ENCODE measurements at places on chromosomes 13 and 19.

DNA sequence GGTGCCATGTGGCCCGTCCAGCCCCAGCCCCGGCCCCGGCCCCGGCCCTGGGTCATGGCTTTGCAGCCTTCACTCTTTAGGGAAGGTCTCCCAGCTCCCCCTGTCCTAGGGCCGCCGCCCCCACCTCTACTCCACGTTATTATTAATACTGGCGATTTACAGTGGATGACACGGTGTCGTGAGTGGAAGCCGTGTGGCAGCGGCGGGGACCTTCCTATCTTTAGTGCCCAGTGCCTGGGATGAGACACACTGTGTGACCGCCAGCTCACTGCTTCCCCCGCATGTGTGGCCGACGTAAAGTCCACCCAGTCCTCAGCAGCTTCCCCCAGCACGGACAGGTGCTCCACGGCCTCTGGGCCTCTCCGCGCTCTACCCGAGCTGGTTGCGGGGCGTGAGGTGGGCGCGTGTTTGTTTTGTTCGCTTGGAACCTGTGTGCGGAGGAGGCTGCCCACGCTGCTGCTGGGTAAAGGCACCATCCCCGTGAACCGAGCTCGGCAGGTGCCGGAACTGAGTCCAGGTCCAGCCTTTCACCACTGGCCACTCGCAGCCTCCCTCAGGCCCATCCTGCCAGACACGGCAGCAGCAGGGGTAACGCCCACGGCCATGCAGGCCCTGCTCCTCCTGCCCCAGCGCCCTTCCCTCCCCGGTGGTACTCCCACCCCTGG lies 70.9 kb upstream of the MCF2L start:
- no peak for DNase-seq

- no peak for DNase-seq
Observed at GRCh38 chr19:1004204-1004802, 4.1 kb downstream of the GRIN3B start.

DNA sequence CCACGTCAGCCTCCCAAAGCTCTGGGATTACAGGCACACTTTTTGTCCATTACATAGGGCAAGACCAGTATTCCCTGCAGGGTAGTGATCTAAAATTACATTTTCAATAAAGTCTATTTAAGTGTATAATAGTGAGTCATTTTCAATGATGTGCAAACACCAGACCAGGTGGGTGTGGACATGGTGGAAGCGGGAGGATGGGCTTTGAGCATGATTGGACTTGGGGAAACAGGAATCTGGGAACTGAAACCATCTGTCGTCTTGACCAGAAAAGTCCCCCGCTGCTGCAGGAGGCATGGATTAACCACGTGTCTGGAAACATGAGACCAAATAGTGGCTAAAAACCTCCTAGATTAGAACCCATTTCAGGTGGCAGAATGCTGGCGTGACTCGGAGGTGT lies 4.9 kb downstream of the FXYD3 start:
- DNase-seq = no peak

- DNase-seq = no peak
Observed at GRCh38 chr13:34114581-34114980, 296.6 kb downstream of the RFC3 start.

DNA sequence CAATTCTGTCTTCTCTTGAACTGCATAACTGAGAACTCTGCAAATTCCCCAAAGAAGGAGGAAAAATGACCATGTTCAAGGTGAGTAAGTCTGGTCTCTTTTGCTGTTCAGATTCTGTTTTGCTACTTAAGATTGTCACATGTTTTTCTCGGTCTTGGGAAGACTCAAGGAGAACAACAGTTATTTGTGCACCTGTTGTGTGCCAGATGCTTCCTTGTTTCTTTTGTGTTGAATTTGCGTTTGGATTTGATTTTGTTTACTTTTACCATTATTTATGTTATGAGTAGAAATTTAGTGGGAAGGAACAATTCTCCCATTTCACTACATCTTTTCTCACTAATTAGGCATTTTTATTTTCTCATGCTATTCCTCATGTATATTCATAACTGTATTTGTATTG lies 4.4 kb downstream of the ZNF284 start:
- DNase-seq = no peak

DNA sequence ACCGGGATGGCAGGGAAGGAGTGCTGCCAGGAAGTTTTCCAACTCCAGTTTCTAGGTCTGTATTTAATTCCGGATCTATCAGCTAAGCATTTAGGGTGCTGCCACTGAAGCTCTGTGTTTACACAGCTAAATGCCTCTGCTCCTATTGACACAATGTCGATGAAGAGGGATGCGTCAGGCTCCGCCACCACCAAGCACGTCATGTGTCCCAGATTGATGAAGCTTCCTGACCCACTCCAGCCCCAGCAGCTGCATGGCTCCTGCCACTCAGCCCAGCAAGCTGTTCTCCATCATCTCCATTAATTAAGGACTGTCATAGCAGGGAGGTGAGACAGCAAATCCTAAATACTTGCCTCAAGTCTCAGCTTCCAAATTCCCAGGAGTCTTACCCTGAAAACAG lies 435.2 kb upstream of the ZNF507 start:
- no peak for DNase-seq

DNA sequence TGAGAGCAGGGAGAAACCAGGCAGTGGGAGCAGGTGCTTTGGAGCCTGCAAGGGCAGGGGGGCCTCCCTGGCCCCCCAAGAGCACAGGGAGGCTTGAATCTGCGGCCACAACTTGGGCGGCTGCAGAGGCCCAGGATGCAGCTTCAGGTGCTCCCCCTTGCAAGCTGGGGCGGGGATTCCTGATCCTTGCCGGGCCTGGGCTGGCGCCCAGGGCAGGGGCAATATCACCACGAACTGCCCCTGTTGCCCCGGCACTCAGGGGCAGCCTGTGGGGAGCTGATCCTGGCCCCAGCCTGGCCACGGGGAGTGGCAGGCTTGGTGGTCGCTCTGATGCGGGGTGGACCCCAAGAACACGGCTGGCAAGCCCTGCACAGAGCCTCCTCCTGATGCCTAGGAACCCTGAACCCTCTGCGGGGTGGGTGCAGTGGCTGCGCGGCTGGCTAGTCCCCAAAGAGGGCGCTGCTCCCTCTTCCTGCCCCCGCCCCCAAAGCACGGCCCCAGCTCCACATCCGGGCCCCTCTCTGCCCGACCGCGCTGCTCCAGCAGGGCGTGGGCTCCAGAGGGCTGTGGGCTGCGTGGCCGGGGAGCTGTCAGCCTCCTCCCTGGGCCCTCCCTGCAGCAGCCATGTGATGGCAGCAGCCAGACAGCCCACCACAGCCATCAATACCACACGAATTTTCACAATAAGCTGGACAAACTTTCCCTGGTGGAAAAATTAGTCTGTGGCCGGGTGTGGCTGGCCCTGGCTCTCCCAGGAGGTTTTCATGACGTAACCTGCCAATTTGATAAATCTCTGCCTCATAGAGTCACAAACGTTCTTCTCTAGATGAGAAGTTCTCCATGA lies 21.0 kb downstream of the TNFSF9 start:
- peak; percentile 79 for DNase-seq

- DNase-seq = no peak
Observed at GRCh38 chr13:29162638-29163235, 342.6 kb downstream of the MTUS2 start.

GRCh38 chr13:91817250-91817649 lies 418.8 kb downstream of the GPC5 start:
- DNase-seq = no peak

DNA sequence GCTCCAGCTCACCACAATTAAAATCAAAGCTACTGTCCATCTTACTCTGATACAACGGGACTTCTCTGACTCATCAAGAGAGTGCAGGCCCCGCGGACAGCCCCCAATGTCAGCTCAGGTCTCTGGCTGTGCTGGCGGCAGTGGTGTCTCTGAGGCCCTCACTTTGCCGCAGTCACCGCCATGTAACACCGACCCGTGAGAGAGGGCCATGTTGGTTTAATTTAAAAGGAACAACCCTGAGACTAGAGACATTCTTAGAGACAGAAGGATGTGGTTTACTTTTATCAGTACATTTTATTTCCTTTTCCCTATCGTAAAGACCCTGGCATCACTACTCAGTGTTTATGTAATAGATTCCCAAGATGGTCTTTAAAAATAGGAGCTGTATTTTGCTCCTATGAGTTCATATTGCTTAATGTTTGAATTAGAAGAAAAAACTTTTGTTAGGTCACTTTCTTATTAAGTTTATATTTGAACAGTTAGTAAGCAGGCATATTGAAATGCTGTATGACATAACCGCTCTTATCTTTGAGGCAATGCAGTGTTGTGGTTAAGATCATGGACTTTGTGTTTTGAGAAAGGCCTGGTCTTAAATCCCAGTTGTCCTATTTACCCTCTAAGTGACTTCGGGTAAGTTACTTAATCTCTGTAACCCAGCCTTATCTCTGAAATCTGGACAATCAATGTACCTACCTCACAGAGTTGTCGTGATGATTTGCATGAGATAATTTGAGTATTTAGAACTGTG lies 23.4 kb downstream of the DGKH start:
- no peak for DNase-seq

DNA sequence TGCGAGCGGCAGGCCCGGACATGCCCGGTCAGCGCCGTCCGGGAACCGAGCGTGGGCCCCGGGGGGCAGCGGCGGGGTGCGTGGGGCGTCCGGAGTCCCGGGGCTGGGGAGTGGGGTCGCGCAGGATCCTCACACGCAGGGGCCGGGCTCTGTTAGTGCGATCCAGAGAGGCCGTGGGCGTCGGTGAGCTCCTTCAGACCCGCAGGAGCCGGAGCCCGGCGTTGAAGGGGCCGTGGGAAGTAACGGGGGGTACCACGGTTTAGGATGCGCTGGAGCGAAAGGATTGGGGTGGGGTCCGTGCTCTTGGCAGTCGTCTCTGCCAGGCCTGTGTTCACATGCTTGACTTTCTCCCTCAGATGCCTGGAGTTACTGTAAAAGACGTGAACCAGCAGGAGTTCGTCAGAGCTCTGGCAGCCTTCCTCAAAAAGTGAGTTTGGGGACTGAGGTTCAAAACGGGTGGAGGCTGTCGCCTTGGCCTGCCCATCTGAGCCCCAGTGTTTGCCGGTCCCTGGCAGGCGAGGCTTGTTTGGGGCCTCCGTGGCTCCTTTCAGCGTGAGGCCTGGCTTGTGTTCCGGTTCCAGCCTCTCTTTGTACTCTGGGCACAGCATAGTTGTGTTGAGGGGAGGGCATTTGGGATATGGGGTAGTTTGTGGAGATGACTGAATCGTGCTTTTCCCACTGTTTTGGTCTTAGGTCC lies 512 bp downstream of the RPS19 start:
- peak; percentile 38 for DNase-seq

DNA sequence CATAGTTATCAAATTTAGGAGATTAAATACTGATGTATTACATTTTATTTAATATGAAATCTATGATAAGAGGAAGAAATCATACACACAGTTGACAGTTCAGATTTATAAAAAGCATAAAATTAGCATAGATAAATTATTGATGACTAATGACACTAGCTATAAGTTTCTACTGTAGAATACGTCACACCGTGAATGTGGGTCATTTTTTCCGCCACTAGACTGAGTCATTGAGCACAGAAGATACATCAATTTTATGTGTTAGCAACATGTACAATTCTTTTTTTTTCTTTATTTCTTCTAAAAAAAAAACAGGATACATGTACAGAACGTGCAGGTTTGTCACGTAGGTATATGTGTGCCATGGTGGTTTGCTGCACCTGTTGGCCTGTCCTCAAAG lies 22.2 kb downstream of the AP2S1 start:
- DNase-seq = peak; percentile 38

DNA sequence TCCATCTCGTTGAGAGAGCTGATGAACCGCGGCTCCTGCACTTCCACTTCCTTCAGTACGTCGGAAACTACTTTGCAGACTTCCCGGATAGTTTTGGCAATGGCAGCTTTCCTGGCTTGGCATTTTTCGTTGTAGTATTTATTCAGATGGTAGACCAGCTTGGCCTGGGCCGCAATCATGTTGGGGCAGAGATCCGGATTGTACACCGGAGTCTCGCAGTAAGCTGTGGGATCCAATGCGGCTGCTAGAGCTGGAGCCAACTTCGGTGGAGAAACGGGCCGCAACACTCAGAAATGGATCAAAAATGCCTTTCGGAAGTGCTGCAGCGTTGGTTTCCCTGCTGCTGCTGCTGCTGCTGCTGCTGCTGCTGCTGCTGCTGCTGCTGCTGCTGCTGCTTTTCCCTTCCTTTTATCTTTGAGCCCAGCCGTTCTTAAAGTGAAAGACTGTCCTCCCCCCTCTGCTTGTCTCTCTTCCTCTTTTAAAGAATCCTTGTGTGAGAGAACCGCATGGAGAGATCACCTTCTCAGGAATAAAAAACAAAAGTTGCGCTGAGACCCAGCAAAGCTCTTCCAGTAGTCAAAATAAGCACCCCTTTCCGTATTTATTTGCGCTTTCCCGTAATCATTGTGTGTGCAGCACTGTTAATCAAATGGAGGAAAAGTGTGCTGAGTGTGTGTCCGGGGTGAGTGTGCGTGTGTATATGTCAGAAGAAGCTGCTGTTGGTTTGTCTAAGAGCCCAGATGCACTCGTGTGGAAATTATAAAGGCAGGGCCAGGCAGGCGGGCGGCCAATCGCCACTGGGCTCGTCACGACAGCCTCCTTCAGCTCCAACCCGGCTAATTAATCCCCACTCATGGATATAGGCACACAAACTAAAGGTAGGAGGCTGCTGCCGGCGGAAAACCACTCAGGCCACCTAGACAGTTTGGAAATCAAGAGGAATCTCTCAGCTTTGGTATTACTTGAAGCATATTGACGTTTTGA lies at the start of gene MAB21L1:
Gene MAB21L1, minus strand, starts transcription at position 730 of the 984 bp plus-strand sequence. Its CDS starts 551 bp downstream, at position 179.
- DNase-seq = no peak

DNA sequence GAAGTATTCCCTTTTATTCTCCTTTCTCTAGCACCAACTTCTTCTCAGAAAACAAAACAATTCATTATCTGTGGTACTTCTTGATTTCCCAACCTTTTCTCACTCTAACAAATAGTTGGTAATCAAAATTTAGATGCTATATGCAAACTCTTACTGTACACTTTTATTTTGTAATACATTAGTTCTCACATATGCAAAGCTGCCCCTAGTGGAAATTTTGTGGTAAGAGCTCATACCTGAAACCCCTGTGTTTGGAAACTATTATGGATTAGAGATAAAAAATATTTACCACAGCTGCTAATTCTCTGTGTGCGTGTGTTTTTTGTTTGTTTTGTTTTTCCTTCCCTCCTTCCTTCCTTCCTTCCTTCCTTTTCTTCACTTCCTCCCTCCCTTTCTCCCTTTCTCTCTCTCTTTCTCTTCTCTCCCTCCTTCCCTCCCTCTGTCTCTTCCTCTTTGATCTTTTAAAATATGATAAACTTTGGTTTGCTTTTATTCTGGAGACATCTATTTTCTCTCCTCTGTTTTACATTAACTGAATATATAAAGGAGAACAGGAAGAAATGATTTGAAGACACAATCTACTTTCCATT lies 537.4 kb downstream of the SLITRK6 start:
- no peak for DNase-seq

GRCh38 chr19:10642473-10643171 lies 11.5 kb upstream of the ILF3 start:
- no peak for DNase-seq

- DNase-seq = no peak
Observed at GRCh38 chr19:18503337-18503970, 18.4 kb downstream of the ELL start.
